ENCODE measurements at places on chromosomes 7 and 10.

GRCh38 chr7:135313971-135314370 lies 80.3 kb downstream of the STRA8 start:
- no peak for DNase-seq

DNA sequence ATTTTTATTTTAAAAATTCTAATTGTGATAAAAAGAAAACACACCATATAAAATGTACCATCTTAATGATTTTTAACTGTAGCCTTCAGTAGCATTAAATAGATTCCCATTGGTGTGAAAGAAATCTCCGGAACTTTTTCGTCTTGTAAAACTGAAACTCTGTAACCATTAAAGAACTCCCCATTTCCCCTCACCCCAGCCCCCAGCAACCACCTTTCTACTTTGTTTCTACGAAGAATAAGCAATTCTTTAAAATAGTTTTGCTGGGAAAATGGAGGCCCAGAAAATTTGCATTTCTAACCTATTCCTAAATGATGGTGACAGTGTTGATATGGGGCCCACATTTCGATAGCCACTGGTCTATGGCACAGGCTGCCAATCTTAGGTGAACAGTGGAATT lies 305.4 kb upstream of the PFKP start:
- DNase-seq: no peak

GRCh38 chr7:84187087-84187805 lies 7.3 kb downstream of the SEMA3A start:
- DNase-seq: no peak

DNA sequence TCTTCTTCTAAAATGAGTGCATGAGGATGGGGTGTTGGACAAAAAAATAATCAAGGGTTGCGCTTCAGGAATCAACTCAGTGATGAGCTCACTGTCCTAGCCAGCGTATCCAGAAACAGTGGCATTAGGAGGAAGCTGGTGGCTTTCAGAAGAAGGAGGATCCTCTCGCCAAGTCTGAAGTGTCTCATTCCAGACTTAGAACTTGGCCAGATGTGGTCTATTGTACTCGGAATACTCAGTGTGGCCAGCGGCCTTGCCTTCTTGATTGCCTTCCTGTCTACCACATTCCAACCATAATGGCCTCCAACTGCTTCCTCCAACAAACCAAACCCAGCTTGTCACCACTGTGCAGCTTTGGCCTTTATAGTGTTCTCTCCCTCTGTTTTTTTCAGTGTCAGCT lies 732.4 kb downstream of the KCNMA1 start:
- no peak for DNase-seq

DNA sequence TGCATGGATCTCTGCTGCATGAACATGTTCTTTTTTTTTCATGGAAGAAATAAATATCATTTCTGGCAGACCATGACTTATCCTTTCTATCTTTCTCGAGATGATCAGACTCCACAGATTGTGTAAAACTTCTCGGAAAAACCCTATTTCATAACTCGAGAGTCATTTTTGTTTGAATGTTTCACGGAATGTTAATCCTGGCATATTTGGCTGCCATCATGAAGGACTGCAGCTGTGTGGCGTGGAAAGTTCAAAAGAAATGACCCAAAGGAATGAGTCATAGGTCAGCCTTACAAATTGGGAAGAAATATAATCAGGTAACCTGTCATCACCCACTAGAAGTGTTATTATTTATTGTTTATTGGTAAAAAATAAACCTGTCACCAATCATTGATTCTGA lies 566.8 kb downstream of the SDK1 start:
- no peak for DNase-seq

- no peak for DNase-seq
Measured at GRCh38 chr7:31887006-31887405, 183.2 kb downstream of the PDE1C start.

DNA sequence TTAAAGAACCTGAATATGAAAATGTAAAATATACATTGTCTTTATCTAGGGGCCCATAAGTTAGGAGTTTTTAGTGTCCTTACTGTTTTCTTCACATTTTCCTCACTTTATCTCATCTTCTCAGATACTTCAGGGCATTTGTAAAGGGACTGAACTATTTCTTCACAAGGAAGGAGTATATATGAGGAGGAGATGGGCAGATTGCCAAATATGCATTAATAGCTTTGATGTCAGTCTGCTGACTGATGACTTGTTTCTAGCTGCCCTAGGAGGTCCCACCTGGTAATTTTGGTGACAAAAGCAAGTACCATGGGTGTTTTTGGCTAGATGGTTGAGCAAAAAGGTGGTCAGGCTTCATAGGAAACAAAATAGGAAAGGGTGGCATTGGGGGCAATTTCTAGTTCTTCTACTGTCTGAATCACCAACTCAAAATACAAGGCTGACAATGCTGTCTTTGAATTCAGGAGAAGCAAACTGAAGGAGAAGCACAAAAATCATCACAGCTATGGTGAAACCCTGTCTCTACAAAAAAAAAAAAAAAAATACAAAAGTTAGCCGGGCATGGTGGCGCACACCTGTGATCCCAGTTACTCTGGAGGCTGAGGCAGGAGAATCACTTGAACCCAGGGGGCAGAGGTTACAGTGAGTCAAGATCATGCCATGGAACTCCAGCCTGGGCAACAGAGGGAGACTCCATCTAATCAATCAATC lies 10.4 kb upstream of the STRIP2 start:
- DNase-seq: no peak

GRCh38 chr7:141221007-141221612 lies 147.2 kb downstream of the TMEM178B start:
- DNase-seq: no peak

GRCh38 chr10:101018118-101018599 lies 12.8 kb downstream of the PDZD7 start:
- no peak for DNase-seq

GRCh38 chr7:50068850-50069551 lies 24.0 kb downstream of the ZPBP start:
- DNase-seq: no peak

DNA sequence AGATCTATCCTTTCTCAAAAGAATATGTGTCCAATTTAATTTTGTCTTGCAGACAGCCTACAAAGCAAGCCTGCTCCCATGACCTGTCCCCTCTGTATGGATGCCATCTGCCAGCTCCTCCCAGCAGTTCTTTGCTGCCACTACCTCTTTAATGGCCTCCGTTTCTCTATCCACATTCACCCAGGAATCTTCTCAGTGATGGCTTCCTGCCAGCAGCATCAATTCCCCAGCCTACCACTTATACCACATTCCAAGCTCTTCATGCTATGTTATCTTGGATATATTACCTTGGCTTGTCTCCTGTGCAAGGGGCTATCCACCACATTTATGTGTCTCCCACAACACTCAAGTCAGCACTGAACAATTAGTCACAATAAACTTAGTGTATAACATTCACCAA lies 133.2 kb downstream of the VPS50 start:
- no peak for DNase-seq

DNA sequence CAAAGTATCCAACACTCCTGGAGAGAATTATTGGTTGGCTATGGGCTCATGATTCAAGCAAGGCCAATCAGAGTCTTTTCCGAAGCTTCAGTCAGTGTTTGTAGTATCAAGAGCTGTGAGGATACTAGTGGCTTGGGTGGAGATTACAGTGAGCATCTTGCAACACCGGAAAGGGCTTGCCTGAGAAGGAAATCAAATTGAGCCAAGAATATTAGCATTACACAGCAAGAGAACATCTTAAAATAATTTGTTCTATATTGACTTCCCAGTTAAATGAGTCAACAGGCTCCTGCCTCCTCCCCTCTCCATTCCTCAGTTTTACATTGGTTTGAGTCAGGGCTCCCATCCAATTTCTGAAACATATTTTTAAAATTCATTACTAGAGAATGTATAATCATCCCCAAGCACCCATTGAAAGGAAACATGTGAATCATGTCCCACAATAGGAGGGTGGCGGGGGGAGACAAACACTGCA lies 127.4 kb downstream of the ELAPOR2 start:
- DNase-seq: peak; percentile 8

- DNase-seq: no peak
Measured at GRCh38 chr7:127858915-127859189, 172.4 kb downstream of the LRRC4 start.
